HEK293T (cell line): ENCODE measurements at places on chromosomes 11 and 22.

DNA sequence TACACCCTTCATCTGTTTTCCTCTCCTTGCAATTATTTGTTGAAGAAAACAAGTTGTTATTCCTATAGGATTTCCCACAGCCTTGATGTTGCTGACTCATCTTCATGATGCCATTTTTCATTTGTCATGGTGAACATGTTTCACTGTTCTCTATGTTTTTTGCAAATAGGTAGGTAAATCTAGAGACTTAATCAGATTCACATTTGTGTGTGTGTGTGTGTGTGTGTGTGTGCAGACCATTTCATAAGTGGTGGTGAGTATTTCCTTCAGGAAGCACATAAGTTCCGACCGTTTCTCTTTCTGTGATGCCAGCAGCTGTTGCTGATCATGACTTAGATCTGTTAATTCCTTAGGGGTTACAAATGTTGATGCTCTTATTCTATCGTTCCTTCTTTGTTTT is 80.3 kb upstream of the IZUMO1R start:
- DNase-seq, result no peak

DNA sequence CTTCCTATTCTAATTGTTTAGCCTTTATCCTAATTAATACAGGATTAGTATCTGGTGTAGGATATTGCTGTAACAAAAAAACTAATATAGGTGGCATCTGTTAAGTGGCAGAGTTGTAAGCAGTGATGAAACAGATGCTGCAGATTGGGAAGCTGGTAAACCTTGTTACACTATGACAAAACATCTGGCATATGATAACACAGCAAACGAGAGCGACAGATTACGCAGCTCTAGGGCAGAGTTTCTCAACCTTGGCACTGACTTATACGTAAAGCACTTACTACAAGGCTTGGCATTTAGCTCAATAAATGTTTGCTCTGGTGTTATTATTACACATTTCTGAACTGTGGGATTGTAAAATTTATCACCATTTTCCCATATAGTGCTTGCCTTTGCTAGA is 137.0 kb downstream of the ATG16L2 start:
- DNase-seq, result no peak

- no peak for DNase-seq
Observed at GRCh38 chr11:134797411-134798089, 385.5 kb upstream of the B3GAT1 start.

GRCh38 chr22:35452351-35452781 is 52.4 kb downstream of the MCM5 start:
- no peak for DNase-seq

- DNase-seq, result no peak
Observed at GRCh38 chr11:117205211-117205818, 6.1 kb downstream of the TAGLN start.

DNA sequence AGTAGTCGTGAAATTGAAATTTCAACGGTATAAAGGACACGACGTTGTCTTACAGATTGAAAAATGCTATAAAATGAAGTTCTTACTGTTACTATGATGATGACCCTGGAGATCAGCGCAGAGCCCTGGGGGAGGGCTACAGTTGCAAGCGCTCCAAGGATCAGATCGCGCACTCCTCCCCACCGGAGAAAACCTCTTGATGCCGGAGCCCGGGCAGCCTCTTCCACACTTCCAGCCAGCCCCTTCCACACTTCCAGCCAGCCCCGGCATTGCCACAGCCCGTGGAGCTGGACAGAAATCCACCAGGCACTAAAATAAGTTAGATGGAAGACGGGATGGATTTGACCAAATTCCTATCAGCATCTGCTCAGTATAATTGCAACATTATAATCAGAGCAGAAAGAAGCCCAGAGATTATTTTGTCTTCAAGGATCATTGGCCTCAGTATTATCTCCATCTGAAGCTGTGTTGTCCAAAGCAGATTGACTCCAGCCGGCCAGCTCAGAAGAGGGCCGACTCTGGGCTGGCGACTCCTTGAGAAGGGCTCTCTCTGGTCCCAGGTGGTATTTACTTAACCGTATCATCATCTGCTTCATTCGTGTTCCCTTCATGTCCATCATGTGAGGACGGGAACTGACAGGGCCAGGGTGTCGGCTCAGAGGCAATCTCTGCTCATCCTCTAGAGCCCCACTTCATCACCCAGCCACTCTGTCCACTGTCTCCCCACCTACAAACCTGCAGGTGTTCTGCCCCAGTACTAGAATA is 777 bp upstream of the MICAL3 start:
- no peak for DNase-seq

DNA sequence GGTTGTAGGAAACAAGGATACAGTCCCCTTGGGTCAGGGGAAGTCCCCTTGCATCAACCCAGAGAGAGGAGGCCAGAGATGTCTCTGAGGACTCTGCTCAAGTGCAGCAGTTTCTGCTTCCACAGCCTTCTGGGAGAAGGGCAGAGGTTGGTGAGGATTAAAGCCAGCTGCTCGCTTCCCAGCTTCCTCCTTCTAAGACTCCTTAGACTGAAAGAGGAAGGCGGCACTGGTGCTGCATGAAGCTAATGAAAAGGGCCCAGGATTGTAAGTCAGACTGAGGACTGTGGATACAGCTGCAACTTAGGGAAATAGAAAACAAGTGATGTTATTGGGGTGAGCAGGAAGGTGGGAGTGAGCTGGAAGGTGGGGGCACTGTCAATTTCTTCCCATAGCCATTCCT is at the start of gene OR52K1:
Gene OR52K1, plus strand, starts transcription at position 202 of the 400 bp plus-strand sequence. CDS start 6,255 bp downstream, outside the sequence.
- DNase-seq, result no peak

DNA sequence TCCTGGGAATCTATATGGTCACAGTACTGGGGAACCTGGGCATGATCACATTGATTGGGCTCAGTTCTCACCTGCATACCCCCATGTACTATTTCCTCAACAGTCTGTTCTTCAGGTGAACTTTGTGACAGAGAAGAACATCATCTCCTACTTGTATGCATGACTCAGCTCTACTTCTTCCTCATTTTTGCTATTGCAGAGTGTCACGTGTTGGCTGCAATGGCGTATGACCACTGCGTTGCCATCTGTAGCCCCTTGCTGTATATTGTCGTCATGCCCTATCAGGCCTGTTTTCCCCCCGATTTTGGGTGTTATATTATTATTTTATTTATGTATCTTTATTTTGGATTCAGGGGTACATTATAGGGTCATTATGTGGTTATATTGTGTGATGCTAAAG is 2.4 kb upstream of the OR8G1 start:
- DNase-seq, result no peak

DNA sequence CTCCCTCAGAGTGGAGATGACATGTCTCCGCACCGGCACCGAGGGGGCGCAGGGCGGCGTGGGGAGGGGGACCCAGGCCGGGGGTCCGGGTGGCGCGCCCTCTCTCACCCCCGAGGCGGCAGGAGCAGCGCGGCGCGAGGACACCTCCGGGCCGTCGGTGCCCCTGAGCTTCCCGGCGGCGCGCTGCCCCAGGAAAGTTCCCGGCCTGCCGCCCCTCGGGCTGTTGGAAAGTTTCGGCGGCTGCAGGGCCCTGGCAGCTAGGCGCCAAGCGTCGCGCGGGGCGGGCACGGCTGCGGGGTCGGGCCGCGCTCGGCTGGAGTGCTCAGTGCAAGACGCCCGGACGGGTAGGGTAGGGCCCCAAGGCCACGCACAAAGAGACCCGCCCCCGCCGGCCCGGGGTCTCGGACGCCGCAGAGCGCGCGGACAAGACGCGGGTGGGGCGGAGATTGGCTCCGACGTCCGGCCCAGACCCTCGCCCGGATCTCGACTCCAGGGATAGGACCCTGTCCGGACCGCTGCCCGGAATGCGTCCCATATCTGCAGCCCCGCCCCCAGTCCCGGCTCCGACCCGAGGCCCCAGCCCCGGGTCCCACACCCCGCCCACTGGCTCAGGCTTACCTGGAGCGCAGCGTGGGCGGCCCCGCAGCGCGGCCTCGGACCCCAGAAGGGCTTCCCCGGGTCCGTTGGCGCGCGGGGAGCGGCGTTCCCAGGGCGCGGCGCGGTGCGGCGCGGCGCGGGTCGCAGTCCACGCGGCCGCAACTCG is 471 bp downstream of the ARVCF start:
- peak; percentile 61 for DNase-seq

DNA sequence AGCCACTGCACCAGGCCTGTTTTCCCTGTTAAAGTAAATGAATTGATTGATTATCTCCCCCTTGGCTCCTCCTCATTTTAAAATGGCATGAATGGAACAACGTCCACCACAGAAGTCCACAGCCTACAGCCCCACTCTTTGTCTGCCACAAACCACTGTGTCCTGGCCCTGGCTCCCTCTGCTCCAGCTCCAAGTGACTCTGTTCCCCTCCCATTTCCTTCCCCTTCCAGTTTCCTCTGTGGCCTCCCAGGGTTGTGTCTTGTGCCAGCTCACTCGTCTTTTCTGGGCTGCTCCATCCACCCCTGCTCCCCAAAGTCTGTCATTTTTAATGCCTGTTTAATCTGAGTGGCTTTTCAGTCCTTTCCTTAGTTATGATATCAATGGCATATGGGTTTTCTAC is 52.4 kb upstream of the CD5 start:
- DNase-seq, result no peak

DNA sequence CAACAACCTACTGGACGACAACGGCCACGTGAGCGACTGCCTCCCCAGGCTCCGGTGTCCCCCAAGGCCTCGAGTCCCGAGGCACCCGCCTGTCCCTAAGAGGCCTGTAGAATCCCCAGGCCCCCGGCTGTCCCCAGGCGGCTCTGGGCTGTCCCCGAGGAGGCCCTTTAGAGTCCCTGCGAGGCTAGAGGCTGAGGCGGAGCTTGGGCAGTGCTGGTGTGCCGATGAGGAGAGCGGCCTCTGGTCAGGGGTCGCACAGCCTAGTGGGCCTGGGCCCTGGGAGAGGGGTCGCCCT is 3.7 kb downstream of the TBX1 start:
- DNase-seq, result no peak

GRCh38 chr11:94725097-94725496 is 43.1 kb upstream of the AMOTL1 start:
- DNase-seq, result no peak

- peak; percentile 73 for DNase-seq
Observed at GRCh38 chr11:129695571-129696308, 119.9 kb upstream of the TMEM45B start.

- DNase-seq, result no peak
Observed at GRCh38 chr22:24593836-24594568, 1.1 kb upstream of the LRRC75B start.

GRCh38 chr11:46413760-46414465 is 22.3 kb upstream of the CHRM4 start:
- DNase-seq, result no peak

DNA sequence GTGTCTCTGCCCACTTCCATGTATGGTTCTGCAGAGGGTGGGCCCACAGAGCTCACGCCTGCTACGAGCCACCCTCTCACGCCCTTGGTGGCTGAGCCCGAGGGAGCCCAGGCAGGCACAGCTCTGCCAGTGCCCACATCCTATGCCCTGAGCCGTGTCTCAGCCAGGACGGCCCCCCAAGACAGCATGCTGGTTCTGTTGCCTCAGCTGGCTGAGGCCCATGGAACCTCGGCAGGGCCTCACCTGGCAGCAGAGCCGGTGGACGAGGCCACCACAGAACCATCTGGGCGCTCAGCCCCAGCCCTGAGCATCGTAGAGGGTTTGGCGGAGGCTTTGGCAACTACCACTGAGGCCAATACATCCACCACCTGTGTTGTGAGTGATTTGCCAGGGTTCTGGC is 64.0 kb downstream of the OTOG start:
- DNase-seq, result no peak

GRCh38 chr11:95512682-95513081 is 276.9 kb downstream of the FAM76B start:
- DNase-seq, result no peak

GRCh38 chr11:18312012-18312411 is 9.9 kb downstream of the HPS5 start:
- no peak for DNase-seq

DNA sequence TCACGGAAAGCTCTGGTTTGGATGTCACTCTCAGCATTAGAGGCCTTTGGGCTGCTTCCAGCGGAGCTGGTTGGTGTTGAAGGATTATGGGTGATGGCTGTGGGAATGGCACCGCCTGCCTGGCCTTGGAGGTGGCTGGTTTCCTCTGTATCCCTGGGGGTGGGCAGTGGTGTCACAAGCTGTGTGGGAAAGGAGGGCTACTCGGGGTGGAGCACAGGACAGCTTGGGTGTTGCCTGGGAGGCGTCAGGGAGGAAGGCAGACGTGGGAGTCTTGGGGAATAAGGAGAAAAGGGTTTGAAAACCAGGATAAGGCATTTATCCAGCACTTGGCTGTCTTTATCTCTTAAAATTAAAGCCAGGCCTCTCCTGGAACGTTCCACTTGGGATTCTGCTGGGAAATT is 71.8 kb downstream of the ADAMTS15 start:
- DNase-seq, result no peak
